ENCODE measurements at places on chromosomes 1 and 21.

DNA sequence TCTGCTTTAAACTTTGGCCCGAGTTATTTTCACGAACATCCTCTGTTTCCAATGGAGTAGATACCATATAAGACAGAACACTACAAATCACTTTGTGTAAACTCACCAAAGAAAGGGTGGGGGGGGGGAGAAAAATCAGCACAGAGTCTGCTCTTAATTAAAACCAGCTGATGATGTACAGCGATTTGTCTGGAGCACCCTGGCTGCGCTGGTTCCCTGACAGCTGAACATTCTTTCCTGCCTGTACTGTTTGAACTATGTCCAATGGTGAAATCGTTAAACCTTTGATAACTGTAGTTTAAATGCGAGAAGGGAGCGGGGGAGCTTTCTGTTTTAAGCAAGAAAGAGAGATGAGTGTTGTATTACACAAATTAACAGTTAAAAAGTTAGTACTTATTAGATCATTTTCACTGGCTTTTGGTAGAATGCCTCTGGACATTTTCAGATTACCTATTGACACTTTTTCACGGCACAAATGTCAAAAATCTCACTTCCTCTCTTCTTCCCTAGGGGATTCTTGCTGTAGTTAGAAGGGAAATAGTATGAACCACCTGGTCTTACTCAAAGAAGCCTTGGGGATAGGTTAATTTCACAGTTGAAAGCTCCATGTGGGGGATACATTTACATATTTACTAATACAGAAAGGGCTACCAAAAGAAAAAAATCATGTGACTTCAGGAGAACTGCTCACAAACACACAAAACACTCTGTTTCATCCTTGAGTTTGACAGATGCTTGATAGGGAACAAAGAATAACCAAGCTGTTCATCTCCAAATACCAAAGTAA is 140.2 kb upstream of the RUNX1 start:
- DNase-seq: no peak

DNA sequence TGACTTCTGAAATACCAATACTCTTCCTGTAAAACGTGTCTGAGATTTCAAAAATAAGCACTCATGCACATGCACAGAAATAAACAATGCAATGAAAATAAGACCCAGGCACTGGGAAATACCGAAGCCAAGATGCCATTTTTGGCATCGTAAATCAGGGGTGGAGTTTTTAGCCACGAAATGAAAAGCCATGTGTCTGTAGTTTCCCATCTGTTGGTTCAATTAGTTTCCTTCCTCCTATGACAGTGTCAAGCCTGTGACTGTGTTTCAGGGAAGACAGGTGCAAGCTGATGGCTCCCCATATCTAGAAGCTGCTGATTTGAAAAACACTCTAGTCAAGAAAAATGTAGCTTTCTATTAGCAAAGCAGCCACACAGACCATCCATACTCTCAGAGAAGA is 480.4 kb upstream of the CAMK1G start:
- DNase-seq: no peak

DNA sequence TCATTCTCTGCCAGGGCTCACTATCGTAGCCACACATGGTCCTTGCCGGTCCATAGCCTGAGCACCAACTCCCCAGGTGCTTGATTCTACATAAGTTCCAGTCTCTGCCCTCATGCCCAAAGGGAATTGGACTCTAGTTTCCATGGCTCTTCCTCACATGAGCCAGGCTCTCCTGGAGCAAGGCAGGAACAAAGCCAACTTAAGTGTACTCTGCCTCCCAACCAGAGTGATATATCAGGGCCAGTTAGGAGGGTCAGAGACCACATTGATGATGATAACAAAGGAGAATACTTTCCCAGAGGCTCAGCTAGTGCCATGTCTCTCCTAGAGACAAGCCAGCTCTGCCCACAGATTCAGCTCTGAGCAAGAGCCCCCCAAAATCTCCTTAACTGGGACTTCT is 70.9 kb downstream of the ERI3 start:
- no peak for DNase-seq

DNA sequence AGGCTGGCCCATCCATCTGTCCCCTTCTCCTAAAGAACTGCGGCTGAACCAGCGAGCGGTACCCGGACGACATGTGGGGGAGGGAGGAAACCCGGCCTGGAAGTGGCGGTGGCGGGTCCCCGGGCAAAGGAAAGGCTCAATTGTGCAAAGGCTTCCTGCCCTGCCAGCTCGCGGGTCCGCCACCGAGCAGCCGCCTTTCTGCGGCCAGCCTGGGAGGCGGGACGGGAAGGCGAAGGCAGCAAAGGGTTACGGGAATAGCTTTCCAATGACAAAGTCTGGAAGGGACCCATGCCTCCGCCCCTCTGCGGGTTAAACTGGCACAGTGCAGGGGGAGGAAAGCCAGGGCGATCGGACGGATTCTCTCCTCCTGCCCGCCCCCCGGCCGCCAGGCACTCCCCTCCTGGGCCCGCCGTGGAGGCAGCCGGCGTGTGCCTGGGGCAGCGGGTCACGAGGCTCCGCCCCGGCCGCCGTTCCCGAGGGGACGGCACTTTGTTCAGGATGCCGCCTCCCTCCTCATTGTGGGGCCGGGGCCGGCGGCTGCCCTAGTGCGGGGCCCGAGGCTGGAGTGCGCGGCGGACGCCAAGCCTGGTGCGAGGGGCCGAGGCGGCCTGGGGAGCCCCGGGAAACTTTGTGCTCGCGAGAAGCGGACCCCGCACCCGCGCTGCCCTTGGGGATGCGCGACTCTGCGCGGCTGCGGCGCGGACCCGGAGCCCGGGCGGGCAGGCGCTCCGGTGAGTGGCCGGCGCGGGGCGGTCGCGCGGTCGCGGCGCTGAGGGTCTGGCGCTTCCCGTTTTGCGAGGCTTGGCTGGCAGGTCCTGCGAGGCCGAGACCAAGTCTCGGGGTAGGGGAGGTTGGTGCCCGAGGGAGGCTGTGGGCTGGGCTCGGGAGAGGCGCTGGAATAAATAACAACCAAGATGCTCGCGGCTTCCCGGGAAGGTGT is at the start of gene NAV1:
NAV1 (plus strand) TSS at position 516 of the 940 bp plus-strand sequence. CDS start 83,758 bp downstream, outside the sequence.
- DNase-seq: no peak

DNA sequence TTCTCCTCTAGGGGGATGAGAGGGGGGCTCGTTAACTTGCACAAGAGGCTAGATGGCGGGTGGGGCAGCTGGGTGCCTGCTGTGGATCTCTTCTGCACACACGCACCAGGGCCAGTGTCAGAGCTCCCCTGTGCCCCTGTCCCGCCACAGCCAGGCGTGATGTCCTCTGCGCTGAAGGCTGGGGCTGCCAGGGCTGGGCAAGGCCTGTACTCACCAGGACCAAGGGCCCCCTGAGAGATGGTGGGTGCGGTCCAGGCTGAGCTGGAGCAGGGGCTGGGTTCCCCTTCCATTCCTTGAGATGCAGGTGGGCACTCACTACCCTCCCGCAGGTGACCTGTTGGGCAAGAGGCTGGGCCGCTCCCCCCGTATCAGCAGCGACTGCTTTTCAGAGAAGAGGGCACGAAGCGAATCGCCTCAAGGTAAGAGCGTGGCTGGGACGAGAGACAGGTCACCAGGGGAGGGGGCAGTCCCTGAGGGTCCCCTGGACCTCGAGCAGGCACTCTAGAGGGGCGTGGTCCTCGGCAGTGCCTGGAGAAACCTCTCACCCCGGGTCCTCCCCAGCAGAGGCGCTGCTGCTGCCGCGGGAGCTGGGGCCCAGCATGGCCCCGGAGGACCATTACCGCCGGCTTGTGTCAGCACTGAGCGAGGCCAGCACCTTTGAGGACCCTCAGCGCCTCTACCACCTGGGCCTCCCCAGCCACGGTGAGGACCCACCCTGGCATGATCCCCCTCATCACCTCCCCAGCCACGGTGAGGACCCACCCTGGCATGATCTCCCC is 15.2 kb downstream of the SAMD11 start:
- DNase-seq: no peak

DNA sequence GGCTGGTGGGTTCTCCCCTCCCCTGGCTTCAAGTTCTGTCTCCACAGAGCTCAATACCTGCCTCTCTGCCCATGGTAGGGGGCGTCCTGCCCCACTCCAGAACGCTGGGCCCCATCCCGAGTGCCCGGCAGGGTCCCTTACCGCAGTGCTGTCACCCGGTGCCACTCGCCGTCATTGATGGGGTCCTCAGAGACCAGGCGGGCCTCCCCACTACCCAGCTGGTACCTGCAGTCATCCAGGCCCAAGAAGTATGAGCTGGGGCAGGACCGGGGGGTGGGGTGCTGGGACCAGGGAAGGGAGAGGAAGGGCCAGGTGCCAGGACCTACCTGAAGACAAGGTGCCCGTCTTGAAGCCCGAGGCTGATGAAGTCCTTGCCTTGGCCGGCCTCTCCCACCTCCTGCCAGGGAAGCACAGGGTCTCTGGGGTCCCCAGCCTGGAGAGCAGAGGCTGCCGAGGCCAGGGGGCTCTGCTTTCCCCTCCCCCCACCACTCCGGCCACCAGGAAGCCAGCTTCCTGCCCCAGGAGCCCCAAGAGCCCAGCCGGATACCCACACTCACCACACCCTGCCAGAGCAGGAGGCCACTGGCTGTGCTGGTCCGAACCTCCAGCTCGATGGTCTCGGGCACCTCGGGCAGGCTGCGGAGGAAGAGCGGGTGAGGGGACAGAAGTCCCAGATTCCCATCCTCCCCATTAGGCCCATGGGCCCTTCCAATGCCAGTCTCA is 12.1 kb downstream of the LDLRAD2 start:
- DNase-seq: no peak

- no peak for DNase-seq
Measured at GRCh38 chr1:2248127-2248826, 20.2 kb downstream of the SKI start.

DNA sequence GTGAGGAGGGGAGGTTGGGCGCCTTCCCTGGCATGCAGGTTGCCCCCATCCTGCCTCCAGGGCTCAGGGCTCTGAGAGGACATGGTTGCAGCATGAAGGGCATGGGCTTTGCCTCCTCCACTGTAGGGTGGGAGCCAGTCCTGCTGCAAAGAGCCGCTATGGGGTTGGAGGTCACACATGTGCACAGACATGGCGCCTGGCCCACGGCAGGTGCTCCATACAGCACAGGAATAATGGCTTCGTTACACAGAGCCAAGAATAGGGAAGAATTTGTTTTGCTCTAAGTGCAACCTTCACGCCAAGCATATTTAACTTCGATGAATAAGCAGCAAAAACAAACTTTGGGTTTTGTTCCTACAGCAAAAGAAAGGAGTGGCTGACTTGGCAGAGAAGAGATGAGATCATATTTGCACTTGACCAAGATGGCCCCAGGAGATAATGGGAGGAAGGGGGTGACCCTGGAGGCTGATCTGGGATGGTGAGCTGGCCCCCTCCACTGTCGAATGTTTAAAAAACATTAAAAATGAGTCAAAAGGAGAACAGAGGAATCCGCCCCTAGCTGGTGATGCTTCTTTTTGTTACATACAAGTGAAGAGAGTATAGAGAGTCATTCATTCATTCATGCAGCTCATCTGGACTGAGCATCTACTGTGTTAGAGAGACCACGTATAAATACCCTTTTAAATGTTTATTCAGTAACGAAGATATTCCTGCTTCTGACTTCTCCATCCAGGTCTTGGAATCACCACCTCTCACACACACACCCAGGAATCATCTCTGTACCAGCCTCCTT is 12.4 kb upstream of the C2CD2 start:
- DNase-seq: no peak

GRCh38 chr1:24294228-24294672 is 24.9 kb upstream of the GRHL3 start:
- DNase-seq: no peak

DNA sequence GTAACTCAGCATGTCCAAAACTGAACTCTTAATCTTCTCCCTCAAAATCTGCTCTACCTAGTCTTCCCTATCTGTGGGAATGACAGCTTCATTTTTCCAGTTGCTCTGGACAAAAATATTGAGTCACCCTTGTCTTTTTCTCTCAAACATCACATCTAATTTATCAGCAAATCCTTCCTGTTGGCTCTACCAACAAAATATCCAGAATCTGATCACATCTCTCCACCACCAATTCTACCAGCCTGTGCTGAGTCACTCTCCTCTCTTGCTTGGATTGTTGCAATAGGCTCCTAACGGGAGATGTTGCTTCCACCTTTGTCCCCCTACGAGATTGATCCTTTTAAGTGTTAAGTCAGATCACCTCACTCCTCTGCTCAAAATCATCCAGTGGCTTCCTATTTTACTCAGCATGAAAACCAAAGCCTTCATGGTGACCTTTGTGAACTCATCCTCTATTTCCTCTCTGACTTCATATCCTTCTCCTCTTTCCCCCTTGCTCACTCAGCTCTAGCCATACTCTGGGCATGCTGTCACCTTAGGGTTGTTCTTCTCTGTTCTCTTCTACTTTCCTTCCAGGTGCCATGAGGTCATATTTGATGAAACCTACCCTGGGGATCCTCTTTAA is 21.5 kb upstream of the SMYD2 start:
- no peak for DNase-seq

DNA sequence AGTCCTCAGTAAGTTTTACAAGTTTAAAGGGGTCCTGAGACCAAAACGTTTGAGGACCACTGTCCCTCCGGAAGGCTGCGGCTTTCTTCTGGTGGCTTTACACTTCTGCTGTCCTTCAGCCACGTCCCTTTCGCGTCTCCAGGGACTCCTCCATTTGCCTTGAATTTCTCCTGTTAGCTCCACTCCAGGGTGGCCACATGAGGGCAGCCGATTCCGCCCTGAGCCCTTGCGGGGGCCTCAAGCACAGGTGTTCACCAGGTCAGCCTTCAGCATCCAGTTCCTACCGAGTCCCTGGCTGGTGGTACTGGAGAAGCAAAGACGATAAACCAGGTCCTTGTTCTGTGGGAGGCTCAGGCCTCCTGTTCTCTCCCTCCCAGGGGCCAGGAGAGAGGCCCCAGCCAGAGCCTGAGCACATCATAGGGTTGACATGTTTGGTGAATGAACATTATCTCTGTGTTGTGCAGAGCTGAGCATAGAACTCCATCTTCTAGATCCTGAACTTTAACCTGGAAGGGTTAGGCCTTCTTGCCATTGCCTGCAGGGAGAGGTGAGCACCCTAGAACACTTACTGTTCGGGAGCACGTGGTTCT is 27.4 kb upstream of the COQ8A start:
- DNase-seq: peak; percentile 23

All from stimulated activated CD4-positive, alpha-beta T cell treated with anti-CD3 and anti-CD28 coated beads, Interleukin-2, amount 100 ng/mL, for 48 hours (primary cell).